ENCODE measurements at places on chromosomes 1 and 21.

DNA sequence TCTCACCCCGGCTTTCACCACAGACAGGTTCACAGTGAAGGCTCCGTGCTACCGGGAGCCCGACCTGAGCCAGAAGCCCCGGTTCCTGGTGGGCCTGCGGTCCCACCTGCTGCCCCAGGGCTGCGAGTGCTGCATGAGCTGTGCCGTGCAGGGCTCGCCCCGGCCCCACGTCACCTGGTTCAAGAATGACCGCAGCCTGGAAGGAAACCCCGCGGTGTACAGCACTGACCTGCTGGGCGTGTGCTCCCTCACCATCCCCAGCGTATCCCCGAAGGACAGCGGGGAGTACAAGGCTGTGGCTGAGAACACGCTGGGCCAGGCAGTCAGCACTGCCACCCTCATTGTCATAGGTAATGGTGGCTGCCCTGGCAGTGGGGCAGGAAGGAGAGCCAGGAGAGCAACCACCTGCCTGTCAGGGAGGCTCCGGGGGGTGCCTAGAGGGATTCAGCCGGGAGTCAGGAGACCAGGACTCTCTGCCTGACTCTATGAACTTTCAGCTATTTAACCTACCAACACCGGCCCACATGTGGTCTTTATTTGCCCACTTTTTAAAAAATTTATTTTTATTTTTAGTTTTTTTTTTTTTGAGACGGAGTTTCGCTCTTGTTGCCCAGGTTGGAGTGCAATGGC is 36.4 kb downstream of the IGFN1 start:
- no peak for DNase-seq

DNA sequence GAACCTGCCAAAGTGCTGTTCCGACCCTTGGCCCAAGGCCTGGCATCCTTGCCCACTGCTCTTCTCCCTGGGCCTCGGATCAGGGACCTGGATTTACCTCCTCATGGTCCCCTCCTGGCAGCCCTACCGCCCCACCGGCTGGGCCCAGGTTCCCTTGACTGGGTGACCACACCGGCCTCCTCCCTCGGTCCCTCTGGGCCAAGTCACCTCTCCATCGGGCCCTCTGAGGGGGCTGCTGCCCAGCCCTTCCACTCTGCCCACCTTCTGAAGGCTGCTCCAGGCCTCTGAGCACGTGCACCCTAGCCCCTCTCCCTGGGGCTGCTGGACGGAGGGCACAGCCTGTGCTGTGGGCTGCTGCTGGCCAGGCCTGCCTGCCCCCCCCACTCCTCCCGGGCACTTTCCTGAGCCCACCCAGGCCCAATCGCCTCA is 9.3 kb upstream of the MMEL1 start:
- DNase-seq, result no peak

DNA sequence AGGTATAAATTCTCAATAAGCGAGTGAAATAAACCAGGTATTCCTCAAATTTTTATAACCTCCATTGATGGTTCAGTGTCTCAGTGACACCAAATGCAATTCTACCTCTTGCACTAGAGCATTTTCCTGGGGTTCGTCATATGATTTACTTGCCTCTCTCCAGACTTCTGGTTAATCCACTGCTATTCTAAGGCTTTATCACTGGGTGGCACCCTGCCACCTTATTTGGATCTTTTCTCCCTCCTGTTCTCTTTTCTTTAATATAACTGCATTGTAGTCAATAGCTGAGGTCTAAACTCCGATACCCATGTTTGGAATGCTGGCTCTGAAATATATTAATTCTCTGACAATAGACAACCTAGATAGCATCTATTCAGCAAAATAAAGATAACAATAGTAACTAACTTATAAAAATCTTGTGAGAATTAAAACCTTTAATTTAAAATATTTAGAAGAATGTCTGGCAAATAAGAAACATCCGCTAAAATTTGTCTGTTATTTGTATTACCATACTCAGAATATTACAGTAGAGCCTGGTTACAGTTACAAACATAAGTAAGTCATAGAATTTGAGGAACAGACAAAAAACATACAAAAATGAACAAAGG is 436.4 kb downstream of the PLA2G4A start:
- peak; percentile 63 for DNase-seq

DNA sequence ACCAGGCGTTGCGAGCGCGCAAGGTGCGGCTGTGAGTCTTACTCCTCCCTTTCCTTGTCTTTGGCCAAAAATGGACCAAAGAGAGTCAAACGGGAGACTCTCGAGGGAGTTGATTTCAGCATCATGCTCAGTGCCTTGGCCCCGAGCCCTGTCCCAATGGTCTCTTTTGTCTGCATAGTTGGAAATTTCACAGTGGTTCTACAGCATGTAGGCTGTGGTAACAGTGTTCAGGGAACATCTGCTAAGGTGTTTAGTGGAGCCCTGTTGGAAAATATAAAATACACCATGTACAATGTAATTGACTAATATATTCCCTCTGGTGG is 2.7 kb downstream of the CACNA1E start:
- DNase-seq, result no peak

DNA sequence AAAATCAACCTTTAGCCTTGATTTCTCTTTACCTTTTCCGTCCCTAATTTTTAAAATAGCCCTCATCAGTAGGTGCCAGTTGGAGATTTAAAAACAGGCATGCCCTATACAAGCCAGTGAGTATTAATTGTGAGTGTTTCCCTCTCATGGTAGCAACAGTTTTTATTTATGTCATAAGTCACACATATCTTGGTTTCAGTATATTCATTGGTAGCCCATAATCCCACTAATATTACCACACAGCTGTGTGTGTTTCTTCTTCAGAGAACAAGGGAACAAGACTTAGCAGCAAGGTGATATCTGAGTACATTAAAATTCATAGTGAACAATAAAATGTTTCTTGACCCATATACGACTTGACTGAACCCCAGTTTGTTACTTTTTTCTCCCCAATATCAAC is 68.6 kb upstream of the HSPA13 start:
- no peak for DNase-seq

DNA sequence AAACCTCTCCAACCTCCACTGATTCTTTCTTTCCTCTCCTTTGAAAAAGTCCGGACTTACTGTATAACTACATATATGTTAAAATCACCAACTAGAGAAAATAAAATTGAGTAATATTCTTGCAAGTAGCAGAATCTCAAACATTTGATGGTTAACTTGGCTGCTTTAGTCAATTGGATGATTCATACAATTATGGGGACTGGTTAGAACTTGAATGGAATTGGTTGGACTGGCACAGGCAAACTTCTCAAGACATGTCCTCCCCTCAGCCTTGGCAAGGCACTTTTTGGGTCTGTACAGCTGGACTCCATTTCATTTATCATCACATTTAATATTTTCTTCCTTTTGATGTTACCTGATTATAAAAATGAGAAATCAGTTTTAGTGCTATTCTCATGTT is 6.5 kb downstream of the WLS start:
- no peak for DNase-seq

- DNase-seq, result no peak
Observed at GRCh38 chr1:116309090-116309870, 63.8 kb upstream of the ATP1A1 start.

DNA sequence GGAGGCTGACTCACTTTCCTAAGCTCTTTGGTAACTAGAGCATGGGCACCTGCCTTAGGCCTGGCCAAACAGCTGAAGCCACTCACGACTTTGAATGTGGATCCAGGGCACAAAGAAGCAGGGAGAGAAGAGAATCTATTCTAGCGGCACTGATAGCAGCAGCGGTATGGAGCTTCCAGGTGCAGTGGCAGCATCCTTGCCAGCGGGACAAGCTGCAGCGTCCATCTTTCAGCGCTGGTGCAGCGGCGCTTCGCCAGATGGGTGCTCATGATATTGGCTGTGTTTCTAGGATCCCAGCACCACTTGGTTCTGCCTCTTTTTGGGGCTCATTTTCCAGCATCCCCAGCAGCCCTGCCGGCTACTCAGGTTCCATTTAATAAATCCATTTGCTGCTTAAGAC is 184.2 kb downstream of the SLC44A5 start:
- no peak for DNase-seq

DNA sequence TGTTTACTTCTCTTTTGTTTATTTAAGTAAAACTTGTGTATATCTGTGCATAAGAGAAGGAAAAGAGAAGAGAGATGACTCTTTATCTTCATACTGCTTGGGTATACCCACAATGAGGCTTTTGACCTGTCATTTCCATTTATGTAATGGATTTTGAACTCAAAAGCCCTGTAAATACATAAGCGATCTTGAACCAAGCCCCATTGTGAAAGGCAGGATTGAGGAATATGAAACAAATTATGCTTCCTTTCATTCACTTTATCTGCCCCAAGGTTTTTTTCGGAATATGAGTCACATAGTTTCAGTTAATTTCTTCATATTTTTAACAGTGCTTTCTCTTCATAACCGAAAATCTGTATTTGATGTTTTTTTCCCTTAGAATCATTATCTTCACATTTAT is 21.4 kb downstream of the CNST start:
- DNase-seq, result no peak

DNA sequence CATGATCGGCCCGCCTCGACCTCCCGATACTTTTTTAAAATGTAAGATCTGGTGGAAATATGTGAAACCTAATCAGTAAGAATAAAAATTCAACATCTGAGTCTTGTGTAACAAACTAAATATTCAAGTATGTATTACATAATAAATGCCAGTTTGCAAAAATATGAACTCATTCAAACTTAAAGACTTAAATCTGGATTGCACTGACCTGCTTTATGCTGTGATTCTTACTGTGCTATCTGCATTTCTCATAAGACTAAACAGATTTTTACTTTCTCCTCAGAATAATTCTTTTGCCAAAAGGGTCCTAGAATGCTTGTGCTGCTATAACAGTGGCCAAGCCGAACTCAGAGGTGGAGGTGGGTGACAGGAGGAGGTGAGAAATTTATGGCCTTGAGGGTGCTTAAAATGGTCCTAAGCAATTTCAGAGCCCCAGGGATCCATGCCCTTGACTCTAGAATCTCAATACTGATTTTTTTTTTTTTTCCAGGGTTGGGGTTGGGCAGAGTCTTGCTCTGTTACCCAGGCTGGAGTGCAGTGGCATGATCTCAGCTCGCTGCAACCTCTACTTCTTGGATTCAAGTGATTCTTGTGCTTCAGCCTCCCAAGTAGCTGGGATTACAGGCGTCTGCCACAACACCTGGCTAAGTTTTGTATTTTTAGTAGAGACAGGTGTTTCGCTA is 38.2 kb downstream of the IL23R start:
- DNase-seq, result no peak
